Bladder microvascular endothelial cell (primary cell): ENCODE measurements at places on chromosomes 13 and 19. TPM values are rescaled to one million over a fixed set of nuclear protein-coding genes. Genes with fewer than 3 reads are reported as not detected.

ERVV-1 gene
- not detected in 2 replicates for total RNA-seq

SAFB2 gene
- total RNA-seq, result 21.0 and 59.6 TPM in 2 replicates

IGSF23 gene
- total RNA-seq, result 0.38 TPM in 1 of 2 replicates, not detected in the other

ATP7B gene
- 7.0 and 13.2 TPM in 2 replicates for total RNA-seq

SHFL gene
- 24.3 and 29.4 TPM in 2 replicates for total RNA-seq

FPR2 gene
- total RNA-seq, result not detected in 2 replicates

KLK8 gene
- under 0.01 TPM in 1 of 2 replicates, not detected in the other for total RNA-seq

IZUMO1 gene
- 0.16 and 0.50 TPM in 2 replicates for total RNA-seq

ZNF566 gene
- 5.3 and 10.4 TPM in 2 replicates for total RNA-seq

NCAN gene
- not detected in 2 replicates for total RNA-seq

MEDAG gene
- total RNA-seq, result 2.3 and 71.6 TPM in 2 replicates

ZNF112 gene
- total RNA-seq, result 4.4 and 9.4 TPM in 2 replicates

ATP4A gene
- not detected in 2 replicates for total RNA-seq

RFXAP gene
- 1.1 and 2.6 TPM in 2 replicates for total RNA-seq
